ENCODE measurements at places on chromosomes 6 and 20. TPM values are rescaled to one million over a fixed set of nuclear protein-coding genes. Genes with fewer than 3 reads are reported as not detected.

RGS17 gene
- 7.4 TPM for total RNA-seq

SCRT2 gene
- not detected for total RNA-seq

AGER gene
- total RNA-seq: 1.1 TPM

KCTD20 gene
- total RNA-seq: 117 TPM

SLC23A2 gene
- total RNA-seq: 22.3 TPM

PSORS1C2 gene
- total RNA-seq: not detected

MUC21 gene
- total RNA-seq: not detected

SMPDL3A gene
- 19.0 TPM for total RNA-seq

SLC22A16 gene
- total RNA-seq: not detected

ADAT2 gene
- 4.5 TPM for total RNA-seq

BPIFB2 gene
- not detected for total RNA-seq

GRCh38 chr20:38222231-38222922 is 38.2 kb downstream of the KIAA1755 start:
- peak; percentile 79 for DNase-seq

- no peak for DNase-seq
Observed at GRCh38 chr6:110083875-110084585, 95.4 kb downstream of the WASF1 start.

GRCh38 chr6:132675002-132675401 is 16.0 kb upstream of the TAAR1 start:
- DNase-seq: no peak

GRCh38 chr20:50567860-50568548 is 57.8 kb downstream of the PTPN1 start:
- no peak for DNase-seq

DNA sequence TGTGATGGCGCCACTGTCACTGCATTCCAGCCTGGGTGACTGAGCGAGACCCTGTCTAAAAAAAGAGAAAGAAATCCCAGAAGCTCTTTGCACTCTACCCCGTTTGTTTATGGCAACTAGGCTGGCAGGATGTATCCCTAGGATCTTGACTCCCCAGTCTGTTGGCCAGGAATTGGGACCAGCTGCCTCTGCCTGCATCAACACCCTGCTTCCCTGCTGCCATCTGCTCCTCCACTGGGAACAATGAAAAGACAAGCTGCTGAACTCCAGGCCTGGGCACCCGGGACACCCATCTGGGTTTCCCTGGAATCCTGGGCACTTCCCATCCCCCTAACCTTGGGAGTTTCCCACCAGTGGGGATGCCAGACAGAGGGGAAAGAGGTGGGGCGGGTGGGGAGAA is 64.9 kb downstream of the CPNE5 start:
- DNase-seq: no peak

DNA sequence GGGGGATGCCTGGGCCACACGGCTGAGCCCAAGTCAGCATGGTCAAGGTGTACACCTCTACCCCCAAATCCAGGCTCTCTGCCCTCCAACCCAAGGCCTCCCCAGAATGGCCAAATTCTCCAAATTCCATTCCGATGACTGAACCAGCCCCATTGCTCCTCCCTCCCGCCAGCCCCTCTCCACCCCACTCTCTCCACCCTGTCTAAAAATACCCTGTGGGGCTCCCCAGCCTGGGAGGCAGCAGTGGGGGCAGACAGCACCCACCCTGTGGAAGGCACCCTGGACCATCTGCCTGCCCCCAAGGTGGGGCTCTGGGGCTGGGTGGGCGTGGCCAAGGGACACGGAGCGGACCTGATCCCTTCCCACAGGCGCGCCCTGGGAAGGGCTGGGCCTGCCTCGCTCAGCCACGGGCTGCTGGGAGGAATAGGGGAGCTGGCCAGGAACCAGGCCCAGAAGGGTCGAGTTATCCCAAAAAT is 11.4 kb downstream of the TEAD3 start:
- no peak for DNase-seq

- DNase-seq: no peak
Observed at GRCh38 chr6:46735720-46736031, 501 bp upstream of the PLA2G7 start.

- no peak for DNase-seq
Observed at GRCh38 chr20:48983423-48984400, 62.2 kb downstream of the ARFGEF2 start.

DNA sequence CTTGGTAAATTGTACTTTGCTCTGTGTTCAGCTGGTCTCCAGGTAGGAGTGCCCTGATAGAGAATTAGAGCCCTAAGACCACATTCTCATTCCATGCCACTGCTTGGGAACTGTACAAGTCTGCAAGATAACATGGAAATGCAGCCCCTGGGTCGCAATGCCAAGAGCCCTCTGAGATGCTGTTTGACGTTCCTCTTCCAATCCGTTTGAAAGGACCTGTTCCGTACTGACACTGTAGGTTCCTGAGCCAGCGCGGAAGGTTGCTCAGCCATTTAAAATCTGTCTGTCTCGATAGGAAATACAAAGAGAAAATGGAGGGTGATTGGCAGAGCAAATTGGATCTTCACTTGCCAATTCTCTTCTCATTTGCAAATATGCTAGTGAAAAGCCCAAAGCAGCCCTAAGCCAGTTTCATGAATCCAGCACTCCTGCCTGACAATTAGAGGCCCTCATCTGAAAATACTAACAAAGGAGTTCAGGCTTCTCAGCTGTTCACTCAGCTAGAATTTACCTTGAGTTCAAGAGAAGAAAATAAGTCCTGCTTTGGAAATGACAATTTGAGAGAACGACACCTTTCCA is 100.6 kb upstream of the AFDN start:
- DNase-seq: no peak

DNA sequence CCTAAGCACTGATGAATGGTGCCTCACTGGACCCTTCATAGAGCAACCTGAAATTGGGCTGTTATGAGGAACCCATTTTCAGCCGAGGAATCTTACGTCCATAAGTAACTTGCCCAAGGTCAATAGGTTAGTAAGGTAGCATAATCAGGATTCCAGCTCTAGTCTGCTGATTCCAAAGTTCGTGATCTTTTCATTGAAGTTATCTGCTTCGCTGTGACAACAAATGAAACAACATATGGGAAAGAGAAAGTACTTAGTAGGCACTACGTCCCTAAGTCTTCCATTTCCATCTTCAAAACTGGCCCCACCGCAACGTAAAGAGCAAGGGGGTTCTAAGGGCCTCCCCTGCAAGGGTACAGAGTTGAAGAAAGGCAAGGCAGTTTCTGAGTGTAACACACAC is 49.5 kb downstream of the MYLIP start:
- DNase-seq: no peak

DNA sequence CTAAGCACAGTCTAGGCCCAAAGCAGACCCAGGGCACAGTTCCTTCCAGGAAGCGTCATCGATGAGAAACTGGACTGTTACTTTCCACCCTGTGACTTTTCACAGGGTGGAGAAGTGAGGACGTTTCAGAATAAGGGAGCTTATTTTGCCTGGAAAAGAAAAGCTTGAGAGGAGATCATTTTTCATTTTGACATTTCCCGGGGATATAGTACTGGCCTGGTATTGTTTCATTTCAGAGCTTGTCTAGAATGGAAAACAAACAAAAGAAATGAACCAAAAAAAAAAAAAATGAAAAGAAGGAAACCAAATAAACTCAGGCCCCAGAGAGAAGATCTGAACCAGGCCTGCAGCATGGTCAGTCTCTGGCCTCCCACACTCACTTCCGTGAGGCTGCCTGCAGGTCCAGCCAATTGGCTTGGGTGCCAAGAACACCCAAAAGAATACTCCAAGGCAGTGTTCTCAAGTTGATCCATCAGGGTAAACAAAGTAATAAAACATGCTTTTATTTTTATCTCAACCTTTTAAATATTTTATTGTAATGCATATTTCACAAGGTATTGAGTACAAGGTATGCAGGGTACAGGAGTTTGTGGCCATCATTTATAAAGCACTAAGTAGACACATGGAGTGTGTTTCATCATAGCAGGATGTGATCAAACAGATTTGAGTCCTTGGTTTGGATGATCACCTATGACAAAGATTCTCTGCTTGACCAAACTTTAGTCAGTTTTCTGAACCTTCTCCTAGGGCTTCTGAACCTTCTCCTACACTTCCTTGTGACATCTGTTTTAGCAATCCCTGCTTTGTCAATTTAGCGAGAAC is 176.9 kb upstream of the GGTLC1 start:
- DNase-seq: no peak

DNA sequence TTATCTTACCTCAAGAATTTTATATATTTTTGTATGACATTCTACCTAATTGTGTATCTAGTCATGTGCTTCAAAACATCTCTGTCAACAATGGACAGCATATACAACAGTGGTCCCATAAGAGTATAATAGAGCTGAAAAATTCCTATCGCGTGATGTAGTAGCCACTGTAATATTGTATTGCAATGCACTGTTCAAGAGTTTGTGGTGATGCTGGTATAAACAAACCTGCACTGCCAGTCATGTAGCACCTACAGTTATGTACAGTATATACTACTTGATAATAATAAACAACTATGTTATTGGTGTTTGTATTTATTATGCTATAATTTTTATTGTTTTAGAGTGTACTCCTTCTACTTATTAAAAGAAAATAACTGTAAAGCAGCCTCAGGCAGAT is 672.7 kb downstream of the CD109 start:
- no peak for DNase-seq

- no peak for DNase-seq
Observed at GRCh38 chr6:116369964-116370759, 585 bp upstream of the DSE start.

DNA sequence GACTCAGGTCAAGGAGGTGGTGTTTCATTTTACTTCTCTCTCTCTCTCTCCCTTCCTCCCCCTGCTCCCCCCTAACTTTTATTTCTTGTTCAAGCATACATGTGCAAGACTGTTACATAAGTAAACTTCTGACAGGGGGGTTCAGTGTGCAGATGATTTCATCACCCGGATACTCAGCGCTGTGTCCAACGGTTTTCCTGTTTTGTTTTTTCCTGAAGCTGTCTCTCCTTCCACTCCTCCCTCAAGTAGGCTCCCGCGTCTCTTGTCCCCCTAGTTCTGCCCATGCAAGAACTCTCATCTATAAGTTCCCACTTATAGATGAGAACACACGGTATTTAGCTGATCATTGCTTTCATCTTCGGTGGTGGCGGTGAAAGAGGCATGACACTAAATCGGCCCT is 751.9 kb upstream of the DEFB115 start:
- no peak for DNase-seq

DNA sequence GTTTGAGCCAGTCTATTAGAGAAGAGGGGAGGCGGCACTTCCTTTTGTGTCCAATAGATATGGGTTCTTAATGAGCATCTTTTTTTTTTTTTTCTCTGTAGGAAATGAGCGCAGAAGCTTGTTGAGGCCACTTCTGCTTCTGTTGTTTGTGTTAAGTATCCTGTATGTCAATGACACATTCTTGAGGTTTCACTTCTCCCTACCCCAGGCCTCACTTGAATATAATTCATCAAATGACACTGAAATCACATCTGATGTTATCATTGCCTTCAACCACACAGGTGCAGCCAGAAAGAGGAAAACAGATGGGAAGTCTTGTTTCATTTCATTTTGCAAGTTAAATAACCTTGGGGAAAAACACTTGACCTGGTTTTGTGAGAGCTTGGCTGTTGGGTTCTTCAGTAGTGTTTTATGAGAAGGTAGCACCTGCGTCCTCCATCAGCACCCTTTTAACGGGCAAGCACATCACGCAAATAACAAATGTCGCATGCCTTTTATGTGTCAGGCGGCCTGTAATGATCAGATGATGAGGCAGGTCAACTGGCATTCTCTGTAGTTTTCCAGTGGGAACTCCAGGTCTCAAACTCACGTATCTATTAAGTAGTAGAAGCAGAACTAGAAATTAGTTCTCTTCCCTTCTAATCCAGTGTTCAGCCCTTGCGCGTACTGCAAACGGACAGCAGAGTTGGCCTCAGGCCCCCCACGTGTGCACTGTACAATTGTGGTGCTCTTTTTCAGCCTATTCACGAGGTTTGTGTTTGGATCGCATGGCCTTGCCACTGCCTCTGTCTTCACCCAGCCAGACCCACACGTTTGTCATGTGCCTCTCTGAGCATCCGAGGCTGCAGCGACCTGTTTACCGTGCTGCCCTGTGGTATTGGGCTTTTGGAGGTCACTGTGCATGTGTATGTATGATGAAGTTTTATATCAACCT is 23.5 kb downstream of the PLEKHG1 start:
- no peak for DNase-seq

DNA sequence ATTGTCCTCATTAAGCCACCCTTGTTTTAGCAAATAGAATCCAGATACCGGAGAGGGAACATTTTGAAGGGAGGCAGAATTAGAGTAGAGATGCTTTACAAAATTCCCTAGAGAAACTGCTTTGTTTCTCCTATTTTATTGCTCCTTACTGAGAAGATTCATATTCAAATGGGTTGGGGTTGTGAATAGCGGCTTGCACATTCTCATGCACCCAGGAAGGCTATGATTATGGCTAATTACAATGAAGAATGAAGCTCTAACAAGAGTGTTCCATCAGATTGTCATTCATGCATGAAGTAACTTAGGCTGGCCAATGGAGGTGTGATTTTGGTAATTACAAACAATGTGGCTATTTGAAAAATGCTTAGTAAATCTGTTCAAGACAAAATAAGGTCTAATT is 129.6 kb downstream of the PACRG start:
- no peak for DNase-seq

DNA sequence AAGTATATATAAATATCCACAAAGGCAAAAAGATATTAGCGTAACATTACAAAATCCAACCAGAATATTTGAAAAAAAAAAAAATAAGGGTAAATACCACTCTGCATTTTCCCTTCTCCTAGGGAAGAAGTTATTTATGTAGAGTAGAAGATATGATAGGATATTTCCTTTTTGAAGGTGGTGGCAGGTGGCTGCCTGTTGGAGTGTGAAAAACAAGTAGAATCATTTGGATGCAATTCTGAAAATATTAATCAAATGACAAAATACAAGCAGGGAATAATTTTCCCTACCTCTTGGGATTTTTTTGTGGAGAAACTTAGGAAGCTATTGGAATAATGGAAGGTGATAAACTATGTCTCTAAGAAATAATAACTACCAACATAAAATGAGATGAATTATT is 62.5 kb upstream of the OGFRL1 start:
- DNase-seq: no peak

GRCh38 chr6:105501826-105502344 is 99.0 kb upstream of the PREP start:
- DNase-seq: no peak

DNA sequence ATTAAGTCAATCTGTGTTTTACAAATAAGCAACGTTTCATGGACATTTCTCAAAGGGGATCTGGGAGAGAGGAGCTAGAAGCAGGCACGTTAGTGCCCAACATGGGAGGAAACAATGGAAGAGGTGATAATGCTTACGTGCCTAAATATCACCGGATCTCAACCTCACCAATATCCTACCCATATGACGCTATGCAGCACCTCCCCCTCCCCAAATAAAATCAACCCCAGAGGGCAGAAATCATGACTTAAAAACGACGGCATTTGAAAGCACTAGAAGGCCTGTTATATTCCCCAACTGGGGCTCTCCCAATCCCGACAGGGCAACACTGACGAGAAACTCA is 425 bp downstream of the HBS1L start:
- no peak for DNase-seq

- no peak for DNase-seq
Observed at GRCh38 chr6:73030257-73030656, 195.0 kb downstream of the KHDC1L start.
